ENCODE measurements at places on chromosomes 1 and 21.
A peak's percentile ranks its signal among the peaks of the same experiment; 100 is the strongest.

DNA sequence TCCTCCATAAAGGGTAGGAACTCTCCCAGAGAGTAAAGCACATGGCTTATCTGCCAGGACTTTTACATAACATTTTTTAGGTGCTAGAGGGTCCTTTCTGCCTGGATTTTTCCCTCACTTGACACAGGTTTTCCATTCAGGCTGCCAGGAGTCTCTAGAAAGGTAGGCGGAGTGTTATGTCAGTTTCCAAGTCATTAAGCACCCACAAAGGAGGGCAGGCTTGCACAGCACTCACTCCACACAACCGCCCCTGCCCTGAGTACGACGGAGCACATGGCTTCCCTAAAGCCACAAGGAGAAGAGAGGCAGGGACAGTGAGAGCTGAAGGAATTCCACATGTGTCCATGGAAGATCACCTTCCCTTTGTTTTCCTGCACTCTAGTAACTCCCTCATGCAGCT is 55.7 kb downstream of the CAPZB start:
- no peak for DNase-seq

GRCh38 chr1:3745590-3746381 is 6.5 kb upstream of the CCDC27 start:
- no peak for DNase-seq

DNA sequence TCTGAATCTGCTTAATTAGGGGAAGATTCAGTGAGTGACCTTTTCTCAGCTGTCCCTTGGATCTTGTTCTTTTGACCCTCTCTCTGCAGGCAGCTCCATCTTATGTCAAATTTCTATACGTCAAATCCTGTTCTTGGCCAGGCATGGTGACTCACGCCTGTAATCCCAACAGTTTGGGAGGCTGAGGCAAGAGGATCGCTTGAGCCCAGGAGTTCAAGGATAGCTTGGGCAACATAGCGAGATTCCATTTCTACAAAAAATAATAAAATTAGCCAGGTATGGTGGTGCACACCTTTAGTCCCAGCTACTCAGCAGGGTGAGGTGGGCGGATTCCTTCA is 12.3 kb upstream of the CDC42 start:
- no peak for DNase-seq

DNA sequence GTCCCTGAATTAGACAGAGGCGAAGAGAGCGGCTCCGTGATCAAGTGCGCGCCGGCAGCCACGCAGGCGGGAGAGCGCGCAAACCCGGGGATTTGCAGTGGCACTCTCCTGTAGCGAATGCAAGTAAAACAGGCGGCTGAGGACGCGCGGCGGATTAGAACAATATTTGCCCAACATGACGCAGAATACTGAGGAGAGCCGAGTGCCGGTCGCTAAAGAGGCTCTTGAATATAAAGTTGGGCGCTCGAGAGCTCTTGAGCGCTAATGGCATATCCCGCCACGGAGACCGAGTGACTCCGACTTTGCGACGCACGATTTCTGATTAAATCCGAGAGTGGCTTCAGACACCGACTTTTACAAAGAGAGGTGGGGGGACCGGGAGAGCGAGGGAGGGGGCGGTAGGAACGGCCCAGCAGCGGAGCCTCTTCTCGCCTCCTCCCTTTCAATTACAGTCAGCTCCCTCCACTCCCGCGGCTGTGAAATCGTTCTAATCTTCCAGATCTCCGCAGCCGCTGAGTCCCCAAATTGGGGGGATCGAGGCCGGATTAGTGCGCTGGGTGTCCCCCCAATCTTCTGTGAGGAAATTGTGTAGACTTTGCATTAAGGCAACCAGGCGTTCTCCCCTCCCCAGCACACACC is 2.3 kb downstream of the PAX7 start:
- no peak for DNase-seq

DNA sequence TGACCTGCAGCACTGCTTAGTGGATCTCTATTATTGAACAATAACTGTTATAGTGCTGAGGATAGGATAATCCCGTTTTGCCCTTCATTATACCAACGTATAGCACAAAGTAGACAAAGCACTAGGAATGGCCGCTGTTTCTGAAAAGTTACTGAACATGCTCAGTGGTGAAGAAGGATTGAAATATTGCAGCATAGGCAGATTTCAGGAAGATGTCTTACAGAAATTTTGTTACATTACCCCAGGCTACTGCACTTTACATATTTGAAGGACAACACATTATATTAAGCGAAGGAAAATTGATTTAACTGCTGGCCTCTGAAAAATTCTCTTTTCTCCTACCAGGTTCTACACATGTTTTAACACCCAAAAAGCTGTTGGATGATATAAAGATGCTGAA is 48.5 kb downstream of the AKNAD1 start:
- no peak for DNase-seq

DNA sequence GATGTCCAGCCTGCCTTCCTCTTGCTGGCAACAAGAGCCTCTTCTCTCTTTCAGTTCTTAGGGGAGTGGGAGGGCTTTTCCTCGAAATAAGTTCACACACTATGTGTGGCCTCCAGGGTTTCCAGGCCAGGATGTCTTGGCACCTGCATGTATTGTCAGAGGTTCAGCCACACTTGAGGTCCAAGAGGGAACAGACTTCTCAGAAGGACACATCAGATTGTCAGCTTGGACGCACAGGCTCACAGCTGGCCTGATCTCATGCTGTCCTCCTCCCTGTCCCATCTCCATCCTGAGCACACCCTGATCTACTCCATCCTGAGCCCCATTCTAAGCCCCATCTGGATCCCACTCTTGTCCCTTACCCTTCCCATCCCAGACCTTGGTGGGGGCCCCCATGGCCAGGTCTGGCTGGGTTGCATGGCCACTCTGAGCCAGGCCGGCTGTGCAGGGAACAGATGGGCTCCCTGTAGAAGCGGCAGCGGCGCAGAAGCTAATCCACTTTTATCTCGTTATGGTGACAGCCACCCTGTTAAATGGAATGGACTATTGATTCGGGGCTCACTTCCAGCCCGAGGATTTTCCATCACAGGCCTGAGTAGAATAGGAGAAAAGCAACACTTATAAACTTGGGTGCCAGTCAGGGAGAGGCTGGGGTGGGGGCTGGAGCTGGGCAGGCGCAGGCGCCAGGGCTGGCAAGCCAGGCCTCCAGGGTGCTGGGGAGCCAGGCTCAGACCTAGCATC is 85.1 kb upstream of the CSF3R start:
- DNase-seq: no peak

- no peak for DNase-seq
Observed at GRCh38 chr1:202745323-202745888, 35.2 kb upstream of the SYT2 start.

GRCh38 chr1:180252638-180253536 is 22.8 kb downstream of the LHX4 start:
- peak; percentile 19 for DNase-seq

- no peak for DNase-seq
Observed at GRCh38 chr1:165531021-165531420, 12.8 kb upstream of the LRRC52 start.

GRCh38 chr1:34166191-34166624 is 1.2 kb upstream of the CSMD2 start:
- no peak for DNase-seq

GRCh38 chr1:244968471-244968871 is 104.1 kb upstream of the HNRNPU start:
- DNase-seq: no peak

DNA sequence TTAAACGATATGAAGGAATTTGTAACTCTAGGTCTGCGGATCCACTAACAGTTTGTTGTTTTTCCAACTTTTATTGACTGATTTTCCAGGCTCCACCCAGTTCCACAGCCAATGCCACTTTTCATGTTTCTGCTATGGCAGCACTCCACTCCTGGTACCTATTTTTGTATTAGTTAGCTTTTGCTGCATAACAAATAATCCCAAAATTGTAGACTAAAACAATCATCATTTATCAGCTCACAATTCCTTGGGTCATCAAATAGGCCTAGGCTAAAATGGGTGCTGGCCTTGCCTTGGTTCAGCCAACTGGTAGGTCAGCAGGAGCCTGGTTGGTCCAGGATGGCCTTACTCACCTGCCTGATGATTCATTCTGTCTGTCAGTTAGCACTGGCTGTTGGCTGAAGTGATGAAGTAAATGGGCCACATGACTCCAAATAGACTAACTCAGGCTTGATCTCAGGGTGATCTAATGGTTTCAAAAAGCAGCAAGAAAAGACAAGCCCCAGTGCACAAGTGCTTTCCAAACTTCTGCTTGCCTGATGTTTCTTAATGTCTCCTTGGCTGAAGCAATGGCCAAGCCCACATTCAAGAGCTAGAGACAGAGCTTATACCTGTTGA is 3.2 kb upstream of the C8B start:
- DNase-seq: no peak

DNA sequence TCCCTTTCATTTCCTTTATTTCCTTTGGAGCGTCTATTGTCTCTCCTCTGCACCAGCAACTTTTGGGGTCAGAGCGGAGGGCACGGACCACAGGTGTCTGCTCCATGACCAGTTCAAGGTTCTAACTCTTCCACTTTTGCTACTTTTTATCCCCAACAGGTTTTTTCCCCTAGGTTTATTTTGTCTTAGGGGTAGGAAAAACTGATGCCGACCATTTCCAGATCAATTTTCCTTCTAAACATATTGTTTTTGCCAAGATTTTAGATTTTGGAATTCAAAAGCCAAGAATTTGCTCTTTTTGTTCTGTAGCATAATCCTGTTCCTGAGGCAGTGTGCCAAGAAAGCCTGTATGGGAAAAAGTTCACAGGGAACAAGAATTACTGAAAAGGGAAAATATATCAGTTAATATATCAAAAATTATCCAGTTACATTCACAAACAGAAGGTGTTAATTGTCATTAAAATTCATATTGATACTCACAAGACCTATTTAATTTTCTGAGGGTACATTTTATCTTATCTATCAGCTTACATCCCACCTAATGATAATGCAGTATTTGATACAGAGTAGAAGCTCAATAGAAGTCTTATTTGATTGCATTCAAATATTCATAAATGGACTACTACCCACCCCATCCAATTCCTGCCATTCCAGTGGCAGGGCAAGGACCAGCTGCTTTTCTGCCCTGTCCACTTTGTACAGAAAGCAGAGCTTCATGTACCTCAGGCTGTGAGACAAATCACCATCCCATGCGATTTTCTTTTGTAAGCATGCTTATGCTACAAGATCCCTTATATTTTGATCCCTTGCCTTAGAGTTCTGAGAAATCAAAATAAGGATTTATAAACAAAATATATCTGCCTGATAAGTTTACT is 31.2 kb downstream of the TSEN15 start:
- DNase-seq: no peak

DNA sequence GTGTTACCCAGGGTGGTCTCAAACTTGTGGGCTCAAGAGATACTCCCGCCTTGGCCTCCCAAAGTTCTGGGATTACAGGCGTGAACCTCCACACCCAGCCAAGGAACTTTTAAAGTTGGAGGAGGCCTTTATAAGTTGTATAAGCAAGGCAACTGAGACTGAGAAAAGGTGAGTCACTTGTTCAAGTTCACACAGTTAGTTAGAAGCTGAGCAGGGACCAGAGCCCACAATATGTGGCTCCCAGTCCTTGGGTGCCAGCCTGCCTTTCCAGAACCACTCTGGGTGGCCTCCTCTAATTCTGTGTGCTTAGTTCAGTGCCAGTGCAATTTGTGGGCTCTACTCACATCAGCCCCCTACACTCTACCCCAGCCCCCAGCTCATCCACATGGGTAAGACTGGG is 3.7 kb downstream of the RAB25 start:
- no peak for DNase-seq

DNA sequence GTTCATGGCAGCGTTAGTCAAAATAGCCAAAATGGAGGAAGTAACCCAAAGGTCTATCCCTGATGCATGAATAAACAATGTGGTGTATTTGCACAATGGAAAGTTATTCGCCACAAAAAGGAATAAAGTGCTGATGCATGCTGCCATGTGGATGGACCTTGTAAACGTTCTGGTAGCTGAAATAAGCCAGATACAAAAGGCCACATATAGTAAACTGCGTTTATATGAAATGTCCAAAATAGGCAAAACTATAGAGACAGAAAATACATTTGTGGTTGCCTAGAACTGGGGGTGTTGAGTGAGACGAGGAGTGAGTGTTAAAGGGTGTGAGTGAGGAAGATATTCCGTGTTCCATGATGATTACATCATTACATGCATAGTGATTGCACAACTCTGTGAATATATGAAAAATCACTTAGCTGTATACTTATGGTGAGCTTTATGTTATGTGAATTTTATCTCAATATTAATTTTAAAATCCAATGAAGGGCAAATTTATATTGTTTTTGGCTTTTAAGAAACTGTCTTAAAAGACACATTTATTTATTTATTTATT is 321.3 kb downstream of the KIF26B start:
- DNase-seq: no peak

- peak; percentile 23 for DNase-seq
Observed at GRCh38 chr1:88892357-88892877, 1.1 kb upstream of the GTF2B start.

- DNase-seq: no peak
Observed at GRCh38 chr1:159040893-159041724, 31.4 kb downstream of the IFI16 start.

GRCh38 chr21:22632176-22632575 is 1634.0 kb downstream of the NCAM2 start:
- no peak for DNase-seq

DNA sequence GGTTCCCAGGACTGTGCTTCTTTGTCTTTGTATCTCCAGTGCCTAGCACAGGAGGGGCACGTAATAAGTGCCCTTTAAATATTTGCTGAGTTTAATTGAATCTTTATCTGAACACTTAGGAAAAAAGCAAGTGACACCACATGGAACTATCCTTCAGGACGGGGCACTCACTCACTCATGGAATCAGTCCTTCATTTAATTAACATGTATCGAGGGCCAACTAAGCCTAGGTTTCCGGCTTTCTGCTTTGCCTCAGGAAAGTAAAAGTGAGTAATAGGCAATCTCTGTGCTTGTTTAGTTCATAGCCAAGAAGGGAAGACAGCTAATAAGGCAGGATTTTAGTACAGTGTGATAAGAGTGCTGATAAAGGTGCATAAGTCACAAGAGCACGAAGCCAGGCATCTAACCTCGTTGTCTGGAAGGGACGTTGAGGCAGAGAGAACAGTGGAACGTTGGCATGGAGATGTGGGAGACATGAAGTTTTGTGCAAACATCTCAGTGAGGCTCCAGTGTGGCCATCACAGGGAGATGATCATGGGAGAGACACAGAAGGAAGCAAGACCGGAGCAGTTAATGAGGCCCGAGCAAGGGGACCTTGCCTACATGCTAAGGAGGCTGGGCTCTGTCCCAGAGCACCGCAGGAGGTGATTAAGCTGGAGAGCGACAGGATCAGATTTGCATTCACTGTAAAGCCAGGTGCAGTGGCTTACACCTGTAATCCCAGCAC is 54.1 kb upstream of the TRIM67 start:
- no peak for DNase-seq

- DNase-seq: no peak
Observed at GRCh38 chr21:31414263-31415000, 70.4 kb upstream of the TIAM1 start.

GRCh38 chr1:27004471-27005165 is 8.0 kb downstream of the TENT5B start:
- DNase-seq: no peak

DNA sequence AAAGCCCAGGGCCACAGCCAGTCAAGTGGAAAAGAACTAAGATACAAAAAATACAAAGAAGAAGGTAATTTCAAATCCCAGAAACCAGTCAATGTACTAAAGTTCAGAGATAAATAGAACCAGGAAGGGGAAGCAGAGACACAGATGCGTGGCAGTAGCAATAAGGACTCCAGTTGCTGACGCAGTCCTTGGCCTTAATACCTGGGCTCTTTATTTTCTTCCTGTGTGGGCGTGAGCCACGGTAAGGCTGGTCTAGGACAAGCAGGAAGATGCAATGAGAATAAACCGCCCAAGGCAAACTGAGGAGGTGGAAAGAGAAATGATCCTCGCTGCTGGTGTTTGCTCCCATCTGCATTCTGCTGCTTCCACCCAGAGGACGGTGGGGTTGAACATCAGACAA is 65.6 kb upstream of the PLXNA2 start:
- no peak for DNase-seq

GRCh38 chr1:68046885-68047658 is 3.4 kb downstream of the DIRAS3 start:
- no peak for DNase-seq

Data from NCI-H748 treated with DMSO at 0.1 percent for 48 hours (cell line).